Effector memory CD8-positive, alpha-beta T cell (primary cell): ENCODE measurements at places on chromosomes 3 and 15.

DNA sequence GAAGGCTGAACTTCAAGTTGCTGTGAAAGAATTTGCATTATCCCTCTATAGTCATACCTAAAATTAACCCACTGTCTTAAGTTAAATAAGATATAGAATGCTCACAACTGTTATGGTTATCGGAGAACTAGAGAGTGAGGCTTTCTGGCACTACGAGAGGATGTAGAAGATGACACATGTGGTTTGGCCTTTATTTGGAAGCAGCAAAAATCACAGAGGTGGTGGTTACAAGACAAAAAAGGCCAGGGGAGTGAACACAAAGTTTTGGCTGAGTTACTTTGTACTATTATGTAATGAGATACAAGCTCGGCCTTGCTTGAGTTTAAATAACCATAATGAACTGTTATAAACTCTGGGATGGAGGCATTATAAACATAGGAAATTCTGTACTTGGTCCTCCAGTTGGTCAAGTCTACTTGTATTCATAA, 78.3 kb upstream of the ICE2 start:
- no peak for DNase-seq

- no peak for DNase-seq
Observed at GRCh38 chr3:49616061-49616460, 58.1 kb upstream of the APEH start.

DNA sequence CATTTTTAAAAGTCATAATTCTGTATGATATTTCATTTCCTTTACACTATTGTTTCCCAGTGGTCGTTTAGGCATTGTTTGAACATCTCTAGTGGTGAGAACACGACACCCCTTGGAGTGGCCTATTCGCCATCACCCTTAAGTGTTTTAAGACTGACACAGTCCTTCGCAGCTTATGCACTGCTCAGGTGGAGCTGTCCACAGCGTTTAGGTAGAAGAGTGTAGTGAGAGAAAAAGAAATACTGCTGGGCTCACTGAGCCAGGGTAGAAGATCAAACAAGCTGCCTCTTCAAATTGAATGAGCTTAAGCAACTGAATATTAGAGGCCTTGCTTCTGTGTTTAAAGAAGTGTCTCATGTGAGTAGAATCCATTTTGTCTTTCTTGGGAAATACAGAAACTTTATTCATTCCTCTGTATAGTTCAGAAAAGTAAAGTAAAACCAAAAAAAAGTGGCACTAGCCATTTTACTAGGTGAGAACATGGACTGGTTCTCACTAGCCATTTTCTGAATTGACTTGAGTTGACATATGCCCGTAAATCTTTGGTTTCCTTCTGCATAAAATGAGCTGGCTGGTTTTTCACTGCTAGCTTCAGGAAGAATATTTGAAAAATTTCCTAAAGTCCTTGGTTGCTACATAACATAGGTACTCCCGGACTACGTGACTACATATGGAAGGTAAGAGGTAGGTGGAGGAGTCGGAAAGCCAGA, 155.9 kb downstream of the P3H2 start:
- DNase-seq, result no peak

DNA sequence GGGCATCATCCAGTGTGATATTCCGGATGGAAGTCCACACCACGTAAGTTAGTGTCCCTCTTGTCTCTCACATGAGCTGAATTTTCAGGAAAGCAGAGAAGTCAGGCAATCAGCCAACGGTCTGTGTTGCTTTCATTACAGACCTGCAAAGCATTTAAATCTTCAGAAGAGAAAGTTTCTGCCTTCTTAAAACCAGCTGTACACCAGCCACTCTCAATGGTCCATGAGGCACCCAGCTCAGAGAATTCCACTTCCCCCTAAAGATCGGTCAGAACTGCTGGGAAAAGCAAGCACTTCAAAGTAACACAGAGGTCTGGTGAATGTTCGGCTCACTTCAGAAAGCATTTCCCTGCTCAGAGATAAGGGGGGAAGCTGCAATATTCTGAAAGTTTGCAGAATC, 903.7 kb downstream of the EPHA3 start:
- no peak for DNase-seq

DNA sequence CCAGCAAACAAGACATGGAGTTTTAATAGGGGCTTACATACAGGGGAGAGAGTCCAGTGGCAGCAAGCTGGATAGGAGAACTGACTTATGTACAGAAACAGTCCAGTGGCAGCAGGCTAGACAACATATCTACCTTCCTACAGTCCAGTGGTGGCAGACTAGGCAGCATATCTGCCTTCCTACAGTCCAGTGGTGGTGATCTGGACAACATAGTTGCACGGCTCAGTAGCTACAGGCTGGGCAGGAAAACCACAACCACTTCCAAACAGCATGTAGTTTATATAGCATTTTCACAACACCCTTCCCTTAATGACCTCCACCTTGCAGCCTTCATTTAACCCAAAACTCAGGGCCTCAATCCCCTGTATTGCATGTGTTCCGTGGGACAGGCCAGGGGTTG, 181.3 kb upstream of the EIF1B start:
- DNase-seq, result no peak

GRCh38 chr3:46242120-46242519, at the start of gene CCR3:
Gene CCR3, plus strand, starts transcription at chr3:46242460. Its CDS starts 22,699 bp downstream, at chr3:46265159.
- no peak for DNase-seq

- no peak for DNase-seq
Observed at GRCh38 chr3:150736903-150737832, 25.8 kb downstream of the SIAH2 start.

GRCh38 chr3:69562020-69562419, 176.1 kb upstream of the FRMD4B start:
- no peak for DNase-seq

- no peak for DNase-seq
Observed at GRCh38 chr3:136898954-136899353, 36.9 kb downstream of the NCK1 start.

- no peak for DNase-seq
Observed at GRCh38 chr15:39942101-39942752, 8.3 kb downstream of the EIF2AK4 start.

GRCh38 chr3:55622116-55622515, 135.0 kb upstream of the WNT5A start:
- no peak for DNase-seq

DNA sequence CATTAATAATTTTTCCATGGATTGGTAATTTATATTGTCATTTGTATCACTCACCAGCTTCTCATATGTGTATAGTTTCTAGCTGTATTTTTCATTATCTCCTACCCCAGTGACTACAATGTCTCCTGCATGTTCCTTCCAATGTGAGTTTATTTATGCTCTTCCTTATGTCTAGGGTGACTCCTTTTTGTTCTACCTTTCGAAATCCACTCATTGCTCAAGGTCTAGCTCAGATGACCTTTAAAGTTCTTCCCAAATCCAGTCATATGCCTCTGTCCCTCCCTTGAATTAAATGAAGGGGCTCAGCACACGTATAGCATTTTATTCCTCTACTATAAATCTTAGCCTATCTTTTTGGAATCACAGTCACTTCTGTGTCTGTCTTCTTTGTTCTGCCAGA, 53.0 kb downstream of the TMEM45A start:
- DNase-seq, result no peak
